ENCODE measurements at places on chromosomes 13 and 19.
A peak's percentile ranks its signal among the peaks of the same experiment; 100 is the strongest.

GRCh38 chr13:29993716-29994488 is 143.5 kb upstream of the UBL3 start:
- peak; percentile 33 for DNase-seq

GRCh38 chr19:42293540-42293939 is 8.4 kb upstream of the PRR19 start:
- DNase-seq: no peak

- no peak for DNase-seq
Observed at GRCh38 chr19:33718651-33719254, 77.9 kb upstream of the KCTD15 start.

DNA sequence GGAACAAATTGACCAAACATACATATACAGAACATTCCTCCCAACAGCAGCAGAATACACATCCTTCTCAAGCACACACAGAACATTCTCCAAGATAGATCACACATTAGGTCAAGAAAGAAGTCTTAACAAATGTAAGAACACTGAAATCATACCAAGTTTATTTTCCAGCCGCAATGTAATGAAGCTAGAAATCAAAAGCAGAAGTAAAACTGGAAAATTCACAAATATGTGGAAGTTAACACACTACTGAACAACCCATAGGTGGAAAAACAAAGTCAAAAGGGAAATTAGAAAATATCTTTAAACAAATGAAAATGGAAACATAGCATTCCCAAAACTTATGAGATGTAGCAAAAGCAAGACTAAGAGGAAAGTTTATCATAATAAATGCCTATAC is 692.6 kb downstream of the DIAPH3 start:
- no peak for DNase-seq

DNA sequence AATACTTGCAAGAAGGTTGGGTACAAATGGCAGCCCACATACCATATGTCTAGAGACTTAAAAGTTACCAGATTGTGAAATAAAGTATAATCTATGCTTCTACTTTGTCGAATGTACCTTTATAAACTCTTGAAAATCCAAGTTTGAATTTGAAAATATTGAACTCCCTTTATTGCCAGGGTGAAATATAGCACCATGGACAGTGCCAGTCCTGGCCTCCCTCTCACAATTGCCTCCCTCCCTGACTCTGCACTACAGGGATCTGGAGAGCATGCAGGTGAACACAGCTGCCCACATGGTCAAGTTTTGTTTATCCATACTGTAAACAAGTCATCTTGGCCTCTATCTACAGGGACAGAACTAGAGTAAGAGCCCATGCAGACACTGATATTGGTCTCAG is 394.1 kb upstream of the SLITRK6 start:
- no peak for DNase-seq

- DNase-seq: peak; percentile 71
Observed at GRCh38 chr19:43674596-43674995, 4.6 kb upstream of the PLAUR start.

- peak; percentile 61 for DNase-seq
Observed at GRCh38 chr19:45615795-45616703, 14.0 kb upstream of the GPR4 start.

GRCh38 chr19:46849610-46850009 is 1.0 kb downstream of the AP2S1 start:
- no peak for DNase-seq

DNA sequence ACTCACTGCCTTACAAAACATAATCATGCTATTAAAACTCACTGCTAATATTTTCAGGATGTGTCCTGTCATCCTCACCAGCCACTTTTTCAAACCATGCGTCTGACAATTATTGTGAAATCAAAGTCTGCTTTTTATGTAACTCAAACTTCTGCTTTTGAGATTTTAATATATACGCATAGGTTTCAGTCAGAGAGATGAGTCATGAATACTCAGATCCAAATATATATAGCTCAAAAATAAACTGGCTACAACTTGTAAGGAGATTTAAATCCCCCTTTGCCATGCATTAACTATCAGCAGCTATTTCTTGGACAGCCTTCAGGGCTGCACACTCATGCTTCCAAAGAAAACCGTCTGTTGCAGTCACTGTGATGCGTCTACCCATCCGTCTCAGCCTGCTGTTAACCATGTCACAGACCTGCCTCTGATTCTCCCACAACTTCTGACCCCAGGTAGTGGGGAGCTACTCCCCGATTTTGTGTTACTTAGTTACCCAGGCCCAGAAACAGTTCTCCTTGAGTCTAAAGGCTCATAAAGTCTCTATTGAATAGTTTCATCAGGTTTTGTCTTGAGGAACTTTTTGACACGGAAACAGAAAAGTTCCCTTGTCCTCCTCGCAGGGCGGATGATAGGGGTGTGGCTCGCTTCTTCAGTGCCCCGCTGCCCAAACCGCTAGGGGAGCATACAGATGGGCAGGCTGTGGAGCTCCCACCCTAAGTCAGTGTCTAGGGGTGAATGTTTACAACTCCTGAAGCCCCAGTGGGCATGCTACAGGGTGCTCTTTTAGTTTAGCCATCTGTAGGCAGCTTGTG is 33.8 kb upstream of the SGCG start:
- DNase-seq: no peak

- DNase-seq: no peak
Observed at GRCh38 chr13:85650613-85651012, 148.6 kb downstream of the SLITRK6 start.

GRCh38 chr13:96141032-96141431 is 51.1 kb downstream of the HS6ST3 start:
- DNase-seq: peak; percentile 15

DNA sequence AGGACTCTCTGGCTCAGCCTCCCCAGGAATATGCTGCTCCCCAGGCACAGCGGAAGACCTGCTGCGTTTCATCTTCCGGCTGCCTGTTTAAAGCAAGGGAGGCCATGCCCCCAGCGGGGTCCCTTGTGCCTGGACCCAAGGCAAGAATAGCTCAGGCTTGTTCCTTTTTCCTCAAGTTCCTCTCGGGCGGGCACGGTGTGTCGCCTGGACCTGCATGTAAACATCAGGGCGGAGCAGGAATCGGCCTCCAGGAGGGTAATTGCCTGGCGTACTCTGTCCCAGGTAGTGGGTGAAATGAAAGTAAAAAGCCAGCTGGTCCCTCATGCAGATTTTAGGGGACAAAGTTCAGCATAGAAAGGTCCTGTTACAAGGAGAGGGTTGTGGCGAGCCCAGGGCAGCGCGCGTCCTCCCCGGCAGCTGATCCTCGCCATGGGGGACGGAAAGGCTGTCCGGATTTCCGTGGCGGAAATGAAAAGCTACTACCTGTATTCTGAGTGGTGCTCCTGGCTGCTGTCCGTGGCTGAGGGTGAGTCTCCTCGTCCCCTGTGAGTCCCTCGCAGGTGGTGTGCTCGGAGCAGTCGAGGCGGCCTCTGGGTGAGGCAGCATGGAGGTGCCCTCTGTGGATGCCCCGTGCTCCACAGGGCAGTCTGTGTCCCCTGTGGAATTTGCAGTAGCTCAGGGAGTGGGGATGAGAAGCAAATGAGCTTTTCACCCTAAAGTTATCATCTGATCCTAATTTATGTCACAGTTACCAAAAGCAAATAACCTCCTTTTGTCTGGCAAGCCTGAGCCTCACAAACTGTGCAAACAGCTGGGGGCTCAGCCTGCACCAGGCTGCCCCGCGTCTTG is 16.2 kb downstream of the MCF2L start:
- DNase-seq: no peak

- DNase-seq: no peak
Observed at GRCh38 chr19:41031916-41032315, 40.8 kb downstream of the CYP2B6 start.

DNA sequence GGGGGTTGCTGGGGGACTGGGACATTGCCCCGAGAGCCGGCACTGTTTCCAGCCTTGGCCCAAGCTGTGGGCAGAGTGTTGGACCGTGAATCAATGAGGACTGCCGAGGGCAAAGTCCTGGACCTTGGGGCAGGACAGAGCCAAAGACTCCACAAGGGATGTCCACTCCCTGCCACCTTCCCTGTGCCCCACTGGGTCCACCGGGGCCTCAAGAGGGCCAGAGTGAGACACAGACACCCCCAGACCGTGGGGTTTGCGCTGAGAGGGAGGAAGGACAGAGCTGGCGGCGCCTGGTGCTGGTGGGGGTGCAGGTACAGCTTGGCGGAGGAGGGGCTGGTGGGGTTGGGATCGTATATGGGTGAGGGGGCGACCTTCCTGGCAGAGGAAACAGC is 11.8 kb downstream of the MAST3 start:
- no peak for DNase-seq

Measured in kidney tubule cell (primary cell).